ENCODE measurements at places on chromosomes 11 and 22.

DNA sequence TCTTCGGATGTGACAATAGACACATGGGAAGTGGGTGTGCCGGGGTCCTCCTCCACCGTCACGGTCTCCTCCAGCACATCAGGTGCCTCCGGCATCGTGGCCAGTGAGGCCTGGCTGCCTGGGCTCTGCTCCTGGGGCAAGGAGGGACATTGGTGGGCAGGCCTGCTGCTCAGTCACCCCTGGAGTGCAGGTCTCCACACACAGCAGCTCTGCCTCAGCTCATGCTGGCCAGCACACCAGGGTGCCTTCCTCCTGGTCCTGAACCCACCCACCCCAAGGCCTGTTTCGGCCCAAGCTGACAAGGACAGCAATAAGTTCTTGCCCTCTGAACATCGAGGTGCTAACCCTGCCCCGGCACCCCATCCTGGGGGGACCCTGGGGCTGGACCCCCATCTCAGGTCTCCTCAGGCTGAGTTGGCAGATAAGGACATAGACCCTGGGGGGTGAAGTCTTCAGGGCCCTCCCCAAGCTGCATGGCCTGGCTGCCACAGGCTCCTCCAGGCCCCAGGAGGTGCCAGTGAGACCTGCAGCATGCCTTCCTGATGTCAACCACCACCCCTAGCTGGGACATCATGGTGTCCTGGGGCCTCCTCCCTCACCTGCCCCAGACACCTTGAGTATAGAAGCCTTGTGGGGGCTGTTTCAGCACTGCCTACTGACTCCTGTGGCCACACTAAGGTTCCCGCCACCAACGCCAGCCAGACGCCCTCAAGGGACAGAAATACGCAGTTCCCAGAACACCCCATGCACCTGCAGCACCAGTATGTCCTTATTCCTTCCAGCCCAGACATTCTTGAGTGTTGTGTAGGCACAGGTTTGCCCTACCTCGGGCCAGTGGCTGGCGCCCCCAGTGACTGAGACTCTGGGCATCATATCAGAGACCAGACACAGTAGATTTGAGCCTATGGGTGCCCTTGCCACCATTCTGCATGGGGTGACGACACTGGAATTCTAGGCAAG is 34.4 kb downstream of the ARVCF start:
- DNase-seq = no peak

- DNase-seq = no peak
Measured at GRCh38 chr11:116233561-116233960, 539.2 kb downstream of the BUD13 start.

GRCh38 chr11:75771646-75772410 is 3.2 kb downstream of the DGAT2 start:
- no peak for DNase-seq

DNA sequence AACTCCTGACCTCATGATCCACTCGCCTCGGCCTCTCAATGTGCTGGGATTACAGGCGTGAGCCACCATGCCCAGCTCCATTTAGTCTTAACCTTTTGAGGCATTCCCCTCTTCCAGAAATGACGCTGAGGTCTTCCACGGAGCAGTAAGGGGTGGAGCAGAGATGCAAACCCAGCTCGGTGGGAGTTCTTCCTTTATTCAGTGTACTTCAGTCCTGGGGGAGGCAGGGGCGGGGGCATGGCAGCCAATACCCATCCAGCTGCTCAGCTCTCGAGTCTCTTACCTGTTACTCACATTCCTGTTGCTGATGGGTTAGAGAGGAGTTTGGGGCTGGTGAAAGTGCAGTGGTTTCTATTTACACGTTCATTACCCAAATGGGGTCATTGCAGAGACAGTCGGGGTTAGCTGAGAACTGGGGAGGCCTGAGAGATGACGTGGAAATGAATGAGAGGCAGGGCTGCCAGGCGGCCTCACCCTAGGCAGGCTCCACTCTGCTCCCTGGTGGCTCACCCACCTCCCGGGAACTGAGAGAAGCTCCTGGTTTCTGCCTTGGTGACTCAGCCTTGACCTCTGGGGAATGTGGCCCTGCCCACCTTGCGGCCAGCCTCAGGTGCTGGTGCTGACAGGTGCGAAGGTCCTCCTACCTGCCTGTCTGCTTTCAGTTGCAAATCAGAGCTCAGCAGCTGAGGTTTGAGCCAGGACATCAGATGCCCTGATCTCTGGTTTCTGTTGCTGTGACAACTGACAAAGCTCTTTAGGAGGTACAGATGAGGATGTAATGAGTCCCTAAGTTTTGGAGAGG is 13.4 kb upstream of the ST14 start:
- peak; percentile 84 for DNase-seq

Data from ELF-1 (cell line).